Stimulated activated CD4-positive, alpha-beta T cell treated with anti-CD3 and anti-CD28 coated beads, Interleukin-12 subunit alpha, Interleukin-12 subunit beta, amount 100 ng/mL, for 4 hours (primary cell): ENCODE measurements at places on chromosomes 3 and 15.

- no peak for DNase-seq
These were observed 9.7 kb downstream of the MYH15 start for GRCh38 chr3:108500728-108501127.

GRCh38 chr15:91461377-91461776, 361.3 kb downstream of the SV2B start:
- no peak for DNase-seq

- DNase-seq: no peak
These were observed 481.7 kb downstream of the ZPLD1 start for GRCh38 chr3:102916532-102916931.

DNA sequence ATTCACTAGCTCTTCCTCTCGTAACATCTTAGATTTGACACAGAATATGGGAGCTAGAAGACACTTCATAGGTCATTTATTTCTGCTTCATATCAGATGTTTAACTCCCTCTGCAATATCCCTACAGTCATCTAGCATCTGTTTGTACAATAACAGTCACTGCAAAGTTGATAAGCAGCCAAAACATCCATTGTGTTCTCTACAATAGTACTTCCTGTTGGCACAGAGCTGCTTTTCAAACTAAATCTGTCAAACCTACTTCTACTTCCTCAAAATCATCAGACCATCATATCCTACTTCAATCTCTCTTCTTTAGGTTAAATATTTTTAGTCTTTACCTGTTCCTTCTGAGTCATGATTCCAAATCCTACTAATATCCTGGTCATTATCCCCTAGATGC, 233.2 kb downstream of the FGF12 start:
- DNase-seq: no peak

GRCh38 chr15:41507820-41508290, 5.8 kb downstream of the LTK start:
- DNase-seq: no peak

DNA sequence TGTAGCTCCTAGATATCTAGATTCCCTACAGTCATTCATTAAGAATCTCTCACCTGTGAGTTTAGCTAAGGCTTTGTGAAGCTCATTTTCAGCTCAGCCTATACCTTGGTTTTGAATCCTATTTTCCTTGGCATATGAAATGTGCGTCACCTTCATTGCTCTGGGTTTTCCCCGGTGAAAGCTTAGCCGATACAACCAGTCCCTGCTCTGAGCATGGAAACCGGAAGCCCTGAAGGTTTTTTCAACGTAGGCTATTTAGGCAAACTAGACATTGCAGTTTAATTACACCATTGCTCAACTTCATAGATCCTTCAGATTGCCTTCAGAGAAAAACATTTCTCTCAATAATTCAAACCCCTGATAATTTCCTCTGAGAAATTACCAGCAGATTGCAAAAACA, 206.8 kb upstream of the TPRG1 start:
- DNase-seq: no peak

DNA sequence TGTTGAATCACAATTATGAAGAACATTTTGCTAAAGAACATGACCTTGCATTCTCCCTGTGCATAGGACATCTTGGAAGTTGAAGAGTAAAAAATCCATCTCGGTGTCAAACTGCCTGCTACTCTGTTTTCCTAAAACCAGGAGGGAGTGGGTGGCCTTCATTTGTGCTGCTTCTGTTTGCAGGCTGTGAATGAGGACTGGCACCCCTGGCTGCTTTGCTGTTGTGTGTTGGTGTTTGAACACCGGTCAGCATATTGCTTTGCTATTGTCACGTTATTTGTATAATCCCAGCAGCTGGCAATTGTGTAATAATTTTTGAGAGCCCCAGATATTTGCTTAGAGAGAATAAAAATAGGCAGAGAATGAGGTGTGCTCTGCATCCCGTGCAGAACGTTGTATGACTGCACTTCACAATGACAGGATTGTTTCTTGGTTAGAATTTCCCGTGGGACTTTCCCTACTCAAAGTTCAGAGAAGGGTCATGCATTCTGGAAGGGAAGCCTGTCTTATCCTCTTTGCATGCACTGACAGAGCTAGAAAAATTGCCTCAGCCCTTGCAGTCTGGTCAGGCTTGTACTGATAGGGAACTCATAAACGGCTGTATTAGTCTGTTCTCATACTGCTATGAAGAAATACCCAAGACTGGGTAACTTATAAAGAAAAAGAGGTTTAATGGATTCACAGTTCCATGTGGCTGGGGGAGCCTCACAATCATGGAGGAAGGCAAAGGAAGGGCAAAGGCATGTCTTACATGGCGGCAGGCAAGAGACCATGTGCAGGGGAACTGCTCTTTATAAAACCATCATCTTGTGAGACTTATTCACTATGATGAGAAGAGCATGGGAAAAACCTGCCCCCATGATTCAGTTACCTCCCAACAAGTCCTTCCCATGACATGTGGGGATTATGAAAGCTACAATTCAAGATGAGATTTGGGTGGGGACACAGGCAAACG, 16.3 kb downstream of the SV2B start:
- no peak for DNase-seq

DNA sequence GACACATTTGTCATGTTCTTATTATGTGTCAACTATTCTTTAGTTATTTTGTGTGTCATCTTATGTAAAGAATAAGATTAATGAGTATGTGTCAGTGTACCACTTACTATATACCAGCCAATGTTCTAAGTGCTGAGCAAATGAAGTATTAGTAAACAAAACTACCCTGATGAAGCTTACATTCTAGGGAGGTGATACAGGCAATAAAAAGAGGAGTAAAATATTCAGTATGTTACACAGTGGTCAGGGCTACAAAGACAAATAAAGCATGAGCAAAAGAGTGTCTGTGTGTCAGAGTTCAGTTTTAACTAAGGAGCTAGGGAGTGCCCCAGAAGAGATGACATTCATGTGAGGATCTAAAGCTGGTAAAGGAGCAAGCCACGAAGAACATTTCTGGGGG, 79.1 kb downstream of the TRPC1 start:
- DNase-seq: no peak

DNA sequence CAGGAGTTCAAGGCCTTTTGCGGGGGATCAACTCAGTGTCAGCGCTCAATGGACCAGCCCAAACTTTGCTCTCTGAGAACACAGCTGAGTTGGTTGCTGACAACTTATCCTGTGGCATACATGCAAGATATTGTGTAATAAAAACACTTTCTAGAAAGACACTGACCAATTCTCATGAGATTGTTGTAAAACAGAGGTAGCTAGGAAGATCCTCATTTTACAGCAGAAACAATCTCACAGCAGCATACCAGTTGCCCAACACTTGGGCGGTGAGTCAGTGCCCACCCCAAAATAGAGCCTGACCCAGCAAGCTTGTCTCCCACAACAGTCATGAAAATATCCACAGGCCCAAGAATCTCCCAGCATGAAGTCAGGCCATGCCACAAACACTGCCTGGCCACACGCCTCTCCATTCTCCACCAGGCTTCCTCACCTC, 18.2 kb downstream of the KLHL6 start:
- no peak for DNase-seq

DNA sequence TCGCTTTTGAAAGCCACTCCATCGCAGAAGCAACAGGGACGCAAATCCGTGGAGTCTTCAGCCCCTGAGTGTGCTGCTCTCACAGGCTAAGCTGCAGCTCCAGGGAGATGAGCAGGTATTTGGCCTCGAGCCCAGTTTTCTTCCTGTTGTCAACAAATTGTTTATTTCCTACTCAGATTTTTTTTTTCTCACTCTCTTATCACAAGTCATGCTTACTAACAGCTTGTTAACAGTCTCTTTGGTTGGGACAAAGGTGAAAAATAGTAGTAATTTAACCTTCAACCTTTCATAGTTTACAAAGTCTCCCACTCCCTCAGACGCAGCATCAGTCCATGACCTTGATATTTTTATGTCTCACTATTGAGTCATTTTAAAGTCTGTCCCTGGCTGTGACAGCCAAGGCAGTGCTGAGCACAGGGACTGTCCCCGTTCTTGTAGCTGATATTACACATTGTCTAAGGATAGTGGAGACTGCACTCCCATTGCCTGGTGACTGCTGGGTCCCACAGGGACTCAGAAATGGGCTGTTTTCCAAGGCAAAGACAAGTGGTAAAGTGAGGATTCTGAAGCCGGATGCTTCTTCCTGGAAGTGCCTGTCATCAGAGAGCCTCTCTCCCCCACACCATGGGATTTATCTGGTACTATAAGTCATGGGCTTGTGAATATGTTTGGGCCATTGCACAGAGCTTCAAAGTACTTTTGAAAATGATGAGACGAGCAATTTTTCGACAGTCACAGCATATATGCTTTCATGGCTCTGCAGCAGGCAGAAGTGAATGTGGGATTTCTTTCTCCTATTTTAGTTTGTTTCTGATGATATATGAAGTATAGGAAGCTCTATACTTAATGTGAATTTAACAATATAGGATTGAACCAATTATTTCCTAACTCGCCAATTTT, 59.8 kb upstream of the UNC13C start:
- no peak for DNase-seq

GRCh38 chr3:189812806-189813465, 181.7 kb downstream of the TP63 start:
- DNase-seq: no peak

DNA sequence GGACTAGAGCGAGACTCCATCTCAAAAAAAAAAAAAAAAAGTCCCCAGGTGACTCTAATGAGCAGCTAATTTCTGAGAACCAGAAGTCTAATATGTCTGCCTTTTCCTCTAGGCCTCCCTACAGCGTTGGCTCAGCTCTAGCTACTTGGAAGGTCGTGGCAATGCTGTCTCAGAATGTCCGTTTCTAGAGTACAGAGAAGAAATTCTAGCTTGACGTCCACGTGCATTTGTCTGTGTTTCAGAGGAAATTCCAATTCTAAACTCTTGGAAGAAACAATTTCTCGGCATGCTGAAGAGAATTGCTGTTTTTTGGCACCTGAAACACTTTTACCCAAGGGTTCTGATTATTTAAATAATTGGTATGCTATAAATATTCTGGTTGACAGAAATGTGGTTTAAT, 78.8 kb downstream of the SOX2 start:
- DNase-seq: no peak

GRCh38 chr3:185527364-185527763, 25.0 kb downstream of the LIPH start:
- DNase-seq: no peak

DNA sequence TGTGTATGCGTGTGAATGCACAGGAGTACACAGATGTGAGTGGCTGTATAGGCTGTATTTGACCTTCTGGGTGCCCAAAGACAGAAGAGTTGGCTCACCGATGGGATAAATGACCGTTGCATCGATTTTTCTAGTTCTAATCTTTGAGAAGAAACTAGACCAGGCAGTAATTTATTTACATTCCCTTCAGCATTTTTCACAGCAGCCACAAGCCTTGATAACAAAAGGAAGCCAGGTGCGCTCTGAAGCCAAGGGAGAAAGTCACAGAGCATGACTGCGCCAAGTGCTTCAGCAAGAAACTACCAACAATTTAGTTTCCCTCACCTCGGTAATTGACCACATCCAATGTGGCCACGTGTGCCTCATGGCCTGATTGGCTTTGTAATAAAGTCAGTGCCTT, 5.9 kb upstream of the FAM3D start:
- no peak for DNase-seq

DNA sequence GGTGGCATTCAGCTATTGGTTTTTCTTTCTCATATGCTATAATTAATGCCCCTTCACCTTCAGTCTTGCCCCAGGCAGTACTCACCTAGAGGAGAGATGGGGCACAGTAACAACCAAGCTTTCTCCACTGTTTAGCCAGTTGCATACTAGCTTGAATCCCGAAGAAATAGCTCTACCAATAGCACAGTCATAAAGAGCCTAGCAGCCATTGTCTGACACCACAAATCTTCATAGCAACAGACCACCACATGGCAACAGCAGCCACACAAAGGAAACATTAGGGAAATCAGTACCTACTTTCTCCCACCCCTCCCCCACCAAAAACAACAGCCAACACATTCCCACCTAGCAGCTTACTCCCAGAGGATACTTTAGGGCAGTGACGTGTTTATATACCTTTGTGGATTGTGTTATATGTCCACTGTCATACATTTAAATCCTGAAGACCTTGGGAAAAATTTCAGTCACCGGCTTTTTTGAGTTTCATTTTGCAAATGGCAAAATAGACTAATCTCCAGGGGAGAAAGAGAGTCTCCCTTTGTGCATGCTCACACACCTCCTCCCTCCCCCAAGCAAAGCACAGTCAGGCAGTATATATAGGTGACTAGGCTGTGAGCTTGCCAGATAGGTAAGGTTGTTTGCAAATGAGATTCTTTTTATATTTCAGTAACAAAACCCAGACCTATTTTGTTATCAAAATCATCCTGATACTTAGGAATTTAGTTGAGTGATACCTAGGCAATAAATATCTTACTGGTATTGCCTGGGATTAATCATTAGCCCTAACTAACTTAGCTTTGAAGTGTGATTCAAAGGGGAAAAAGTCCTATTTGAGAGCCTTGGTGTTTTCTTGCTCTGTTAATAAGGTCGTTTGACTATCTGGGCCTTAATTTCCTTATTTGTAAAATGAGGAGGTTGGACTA, 140.6 kb downstream of the RBPMS2 start:
- DNase-seq: no peak

GRCh38 chr3:135138776-135139175, 343.7 kb downstream of the EPHB1 start:
- DNase-seq: no peak

DNA sequence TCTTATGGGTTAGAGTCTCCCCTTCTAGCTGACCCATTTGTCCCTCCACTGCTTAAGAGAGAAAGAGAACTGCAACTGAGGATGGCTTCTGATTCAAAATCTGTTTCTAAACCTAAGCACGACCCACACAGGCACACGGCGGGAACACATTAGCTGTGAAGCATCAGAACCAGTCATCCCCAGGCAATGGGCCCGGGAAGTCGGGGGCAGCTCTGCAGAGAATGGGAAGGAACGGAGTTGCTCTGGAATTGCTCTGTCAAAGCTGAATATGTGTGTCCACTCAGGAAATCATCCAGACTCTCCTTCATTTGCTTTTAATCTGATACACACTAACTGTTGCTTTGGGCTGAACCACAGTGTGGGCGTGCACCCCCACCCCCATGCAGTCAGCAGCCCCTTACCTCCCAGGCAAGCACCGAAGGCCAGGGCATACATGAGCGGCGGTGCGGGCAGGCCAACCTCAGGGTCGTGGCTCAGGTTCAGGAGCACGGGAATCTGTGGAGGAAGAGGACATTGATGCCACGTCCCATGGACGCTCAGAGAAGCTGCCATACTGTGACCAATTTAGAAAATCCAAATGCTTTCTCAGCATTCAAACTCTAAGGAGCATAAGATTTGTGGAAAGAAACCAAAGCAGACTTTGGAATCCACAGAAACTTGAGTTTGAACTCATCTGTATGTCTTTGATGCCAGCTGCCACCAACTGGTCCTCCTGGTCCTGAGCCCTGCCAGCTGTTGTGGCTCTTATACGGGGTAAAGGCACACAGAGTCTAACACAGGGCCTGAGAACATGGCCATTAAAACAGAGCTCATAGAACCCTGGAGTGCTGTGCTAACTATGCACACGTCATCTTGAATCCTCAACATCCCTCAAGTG, 247.9 kb downstream of the OCA2 start:
- no peak for DNase-seq

DNA sequence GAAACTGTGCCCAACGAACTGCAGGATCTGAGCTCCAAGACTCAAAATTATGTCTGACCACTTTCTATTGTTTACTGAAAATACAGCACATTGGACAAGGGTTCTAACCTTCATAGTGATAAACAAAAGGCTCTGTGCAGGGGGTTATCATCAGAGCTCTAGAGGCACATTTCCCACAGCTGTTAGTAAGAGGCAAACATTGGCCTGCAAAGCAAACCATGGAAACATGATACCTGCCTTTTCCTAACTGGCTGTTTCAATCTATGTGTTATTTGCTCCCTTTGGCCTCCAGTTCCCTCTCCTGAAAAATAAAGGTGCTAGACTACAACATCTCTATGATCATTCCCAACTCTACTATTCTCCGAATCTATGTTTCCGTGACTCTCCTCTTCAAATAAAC, 159.7 kb upstream of the ARHGEF26 start:
- no peak for DNase-seq
